Right lung (tissue), 10 donors: ENCODE measurements at places on chromosomes 12 and 14.

GRCh38 chr12:14893506-14894250, 8.0 kb upstream of the MGP start:
- peak; percentile 35 for DNase-seq

DNA sequence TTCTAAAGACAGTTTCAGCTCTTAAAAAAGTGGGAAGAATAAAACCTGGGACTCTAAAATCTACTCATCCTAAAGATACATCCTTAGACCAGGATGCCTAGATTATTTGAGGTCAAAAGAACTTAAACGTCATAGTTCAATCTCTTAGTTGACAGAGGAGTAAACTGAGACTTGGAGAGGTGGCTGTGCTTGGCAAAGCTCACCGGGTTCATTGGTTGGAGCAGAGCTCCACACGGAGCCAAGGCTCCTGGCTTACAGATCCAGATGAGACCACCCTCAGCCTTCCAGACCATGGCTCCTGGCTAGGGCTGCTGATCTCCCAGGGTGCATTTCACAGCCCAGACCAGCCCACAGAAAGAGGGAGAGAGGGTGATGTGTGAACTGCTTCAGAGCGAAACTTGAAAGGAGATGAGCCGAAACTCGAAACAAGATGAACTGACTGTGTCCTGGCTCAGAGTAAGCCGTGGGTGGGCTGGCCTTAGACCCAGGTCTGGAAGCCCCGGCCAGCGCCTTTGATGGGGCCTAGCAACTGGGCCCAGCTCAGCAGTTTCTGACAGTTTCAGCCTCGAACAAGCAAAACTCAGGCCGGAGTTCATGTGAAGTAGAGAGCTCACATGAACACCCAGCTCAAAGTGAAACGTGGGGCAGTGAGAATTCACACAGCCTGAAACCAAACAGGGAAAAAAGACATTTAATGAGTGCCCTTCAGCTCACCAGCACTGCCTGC, 1044.8 kb downstream of the BCL11B start:
- DNase-seq, result peak; percentile 7

DNA sequence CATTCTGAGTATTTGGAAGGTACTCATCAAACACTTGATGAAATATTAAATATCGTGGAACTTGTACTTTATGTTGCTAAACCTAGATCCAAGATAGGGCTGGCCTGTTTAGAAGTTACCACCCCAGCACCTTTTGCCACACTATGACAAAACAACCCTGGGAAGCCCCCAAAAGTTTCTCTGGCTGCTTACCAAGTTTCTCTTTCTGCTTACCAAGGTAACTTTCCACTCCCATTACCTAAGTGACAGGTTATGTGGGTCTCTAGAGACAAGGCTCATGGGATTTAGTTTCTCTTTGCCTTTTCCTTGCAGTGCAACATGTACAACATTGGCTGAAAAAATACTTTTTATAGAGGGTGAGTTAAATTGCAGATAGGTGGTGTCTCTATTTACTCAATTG, 28.9 kb upstream of the PPM1A start:
- no peak for DNase-seq

DNA sequence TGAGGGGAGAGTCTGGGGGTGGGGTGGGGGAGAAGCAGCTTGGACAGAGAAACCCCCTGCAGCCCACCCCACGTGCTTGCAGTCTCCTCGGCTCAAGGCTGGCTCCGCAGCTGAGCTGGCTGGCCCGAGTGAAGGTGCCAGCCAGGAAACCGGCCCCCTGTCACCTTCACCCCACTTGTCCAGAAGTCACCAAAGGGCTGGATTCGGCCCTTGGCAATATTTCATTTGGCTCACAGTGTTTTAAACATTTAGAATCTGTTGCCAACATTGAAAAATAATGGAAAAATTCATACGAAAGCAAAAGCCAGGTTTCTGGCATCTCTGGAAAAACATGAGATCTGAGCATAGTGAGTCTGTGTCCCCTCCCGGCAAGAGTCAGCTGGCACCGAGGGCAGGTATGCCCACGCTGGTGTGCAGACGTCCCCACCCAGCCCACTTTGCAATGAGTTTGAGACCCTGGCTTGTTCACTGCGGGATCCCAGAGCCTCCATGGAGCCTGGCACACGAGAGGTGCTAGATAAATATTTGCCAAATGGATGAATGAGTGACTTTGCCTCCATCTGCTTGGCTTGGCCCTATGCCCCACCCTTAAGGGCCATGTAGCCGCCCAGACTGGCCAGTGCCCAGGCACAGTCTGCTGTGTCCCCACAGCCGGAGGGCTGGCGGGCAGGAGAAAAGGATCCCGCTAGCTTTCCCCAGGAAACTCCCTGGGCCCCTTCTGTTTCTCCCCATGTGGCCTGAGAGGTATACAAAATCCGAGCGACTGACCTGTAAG, 18.2 kb downstream of the MSI1 start:
- DNase-seq, result no peak

GRCh38 chr12:49198431-49199155, 9.7 kb upstream of the TUBA1A start:
- no peak for DNase-seq

- no peak for DNase-seq
Measured at GRCh38 chr12:43942379-43942778, 106.5 kb downstream of the TMEM117 start.

- DNase-seq, result no peak
Measured at GRCh38 chr12:48247181-48247966, 44.3 kb upstream of the OR10AD1 start.

DNA sequence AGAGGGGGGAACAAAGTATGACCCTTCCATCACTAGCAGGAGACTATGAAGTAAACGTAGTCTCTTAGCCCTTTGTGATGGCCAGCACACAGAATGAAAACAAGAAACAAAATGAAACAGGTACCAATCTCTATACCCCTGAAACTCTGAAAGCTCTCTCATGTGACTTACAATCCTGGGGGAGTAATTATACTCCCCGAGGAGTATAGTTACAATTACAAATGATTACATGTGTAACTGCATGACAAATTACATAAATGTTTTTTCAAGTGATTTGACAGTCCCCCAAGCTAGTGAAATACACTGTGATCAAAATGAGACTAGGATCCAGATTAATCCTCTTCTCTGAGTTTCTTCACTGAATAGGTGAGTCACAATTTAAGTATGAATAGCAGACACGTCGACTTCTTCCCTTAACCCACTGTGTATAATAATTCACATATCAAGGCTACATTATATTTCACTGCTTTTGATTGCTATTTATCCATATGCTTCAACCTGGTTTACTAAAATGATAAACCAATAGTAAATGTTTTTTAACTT, 74.0 kb downstream of the SPTSSA start:
- DNase-seq, result no peak

- no peak for DNase-seq
Measured at GRCh38 chr12:82893896-82894295, 207.2 kb downstream of the TMTC2 start.

DNA sequence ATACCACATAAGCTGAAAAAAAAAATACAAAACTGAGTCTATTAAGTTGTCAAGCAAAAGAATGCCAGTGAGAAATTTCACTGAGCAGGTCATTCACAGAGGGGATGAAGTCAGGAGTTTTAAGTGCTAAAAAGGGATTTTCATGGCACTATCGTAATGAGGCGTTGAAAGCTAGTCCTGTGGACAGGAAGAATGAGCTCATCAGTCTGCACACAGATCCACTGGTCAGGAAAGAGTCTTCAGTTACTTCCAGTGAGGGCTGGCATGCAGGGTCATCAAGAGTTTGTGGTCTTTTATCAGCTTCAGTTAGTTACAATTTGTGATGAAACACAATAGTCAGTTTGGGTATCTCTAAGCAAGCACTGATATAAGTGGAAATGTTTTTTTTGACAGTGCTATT, 88.1 kb upstream of the WSCD2 start:
- DNase-seq, result no peak

DNA sequence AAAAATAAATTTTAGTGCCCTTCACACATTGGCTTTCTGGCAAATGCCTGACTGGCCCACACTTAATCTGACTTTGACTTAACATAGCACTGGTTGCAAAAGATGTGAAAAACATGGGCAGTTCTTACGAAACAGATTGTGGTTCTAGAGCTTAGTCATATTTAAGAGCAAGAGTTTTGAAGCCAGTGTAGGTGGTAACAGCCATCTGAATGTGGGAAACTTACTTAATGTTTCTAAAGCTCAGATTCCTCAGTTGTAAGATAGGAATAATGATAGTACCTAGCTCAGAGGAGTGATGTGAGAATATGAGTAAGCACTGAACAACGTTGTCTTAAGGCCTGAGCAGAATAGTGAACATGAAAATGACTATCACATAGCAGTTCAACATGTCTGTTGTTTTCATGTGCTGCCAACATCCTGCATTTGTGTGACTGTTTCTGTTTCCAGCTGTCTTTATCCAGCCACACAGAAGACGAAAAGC, 262.7 kb downstream of the SYT1 start:
- no peak for DNase-seq

GRCh38 chr14:62694075-62694474, 351.2 kb downstream of the KCNH5 start:
- DNase-seq, result no peak

GRCh38 chr14:71371711-71372396, 464.6 kb downstream of the PCNX1 start:
- DNase-seq, result no peak

GRCh38 chr12:11133816-11134215, 628 bp downstream of the TAS2R30 start:
- DNase-seq, result no peak

DNA sequence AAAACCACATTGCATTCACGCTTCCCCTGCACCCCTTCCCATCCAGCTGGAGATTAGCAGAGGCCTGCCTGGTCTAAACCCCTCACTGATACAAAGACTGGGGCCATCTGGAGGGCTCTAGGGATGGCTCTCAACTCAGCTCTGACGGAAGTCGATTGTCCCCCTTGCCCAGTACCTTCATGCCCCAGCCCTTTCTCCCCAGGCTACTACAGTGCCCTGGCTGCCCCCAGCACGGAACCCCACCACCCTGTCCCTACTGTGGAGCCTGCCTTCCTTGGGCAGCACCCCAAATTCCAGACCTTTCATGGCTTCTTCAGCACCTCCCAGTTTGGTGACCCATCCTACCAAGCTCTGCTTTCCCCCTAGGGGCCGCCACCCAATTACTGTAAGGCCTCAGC, 25.6 kb downstream of the ZFP36L1 start:
- no peak for DNase-seq

DNA sequence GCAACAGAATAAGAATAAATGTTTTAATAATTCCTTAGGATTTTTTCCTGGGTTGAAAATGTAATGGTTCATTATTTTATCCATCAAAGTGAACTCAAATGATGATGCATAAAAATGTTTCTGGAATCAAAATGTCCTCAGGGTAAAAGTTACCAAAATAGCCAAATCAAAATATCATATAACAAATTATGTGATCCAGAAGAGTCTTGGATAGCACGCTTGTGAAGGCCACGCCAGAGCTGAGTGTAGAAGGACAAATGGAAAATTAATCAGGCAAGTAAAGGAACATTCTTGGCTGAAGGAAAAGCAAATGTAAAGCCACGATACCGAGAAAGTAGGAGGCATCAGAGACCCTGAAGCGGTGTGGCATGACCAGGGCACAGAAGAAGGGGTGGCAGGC, 169.2 kb downstream of the CAPZA3 start:
- no peak for DNase-seq

DNA sequence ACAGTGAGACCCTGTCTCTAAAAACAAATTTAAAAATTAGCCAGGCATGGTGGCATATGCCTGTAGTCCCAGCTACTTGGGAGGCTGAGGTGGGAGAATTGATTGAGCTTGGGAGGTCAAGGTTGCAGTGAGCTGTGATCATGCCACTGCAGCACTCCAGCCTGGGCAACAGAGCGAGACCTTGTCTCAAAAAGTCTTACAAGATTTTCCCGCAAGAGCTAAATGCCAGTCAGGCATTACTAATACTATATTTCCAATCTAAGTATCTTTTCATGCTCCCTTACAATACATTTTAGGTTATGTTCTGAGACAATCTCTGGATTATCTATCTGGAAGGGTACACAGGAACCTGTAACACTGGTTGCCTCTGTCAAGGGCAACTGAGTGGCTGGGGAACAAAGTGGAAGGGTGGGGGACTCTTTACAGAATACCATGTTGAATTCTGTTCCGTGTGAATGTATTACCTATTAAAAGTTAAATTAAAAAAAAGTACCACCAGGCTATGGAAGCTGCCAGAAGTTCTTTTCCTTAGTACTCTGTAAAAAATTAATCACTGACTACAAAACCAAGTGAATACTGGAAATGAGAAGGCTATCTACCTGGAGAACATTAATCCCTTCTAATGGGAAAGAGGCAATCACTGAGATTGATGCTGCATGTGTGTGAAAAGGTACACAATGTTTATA, 56.7 kb downstream of the BTBD7 start:
- no peak for DNase-seq

GRCh38 chr12:111458546-111459172, 52.9 kb downstream of the SH2B3 start:
- DNase-seq, result no peak

DNA sequence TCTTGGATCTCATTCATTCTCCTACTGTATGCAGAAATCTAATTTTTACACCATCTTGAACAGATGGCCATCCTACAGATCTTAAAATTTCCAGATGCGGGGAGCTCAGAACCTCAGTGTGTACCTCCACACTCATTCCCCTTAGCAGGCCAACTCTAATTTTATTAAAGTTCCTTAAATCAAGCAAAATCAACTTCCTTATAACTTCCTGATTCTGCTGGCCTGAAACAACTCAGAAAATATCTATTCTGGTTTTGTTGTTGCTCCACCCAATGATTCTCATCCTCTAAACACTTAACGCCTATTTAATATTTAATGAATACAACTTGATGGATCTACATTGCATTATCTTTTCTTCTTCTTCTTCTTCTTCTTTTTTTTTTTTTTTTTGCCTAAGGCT, 3.1 kb downstream of the EMP1 start:
- no peak for DNase-seq

DNA sequence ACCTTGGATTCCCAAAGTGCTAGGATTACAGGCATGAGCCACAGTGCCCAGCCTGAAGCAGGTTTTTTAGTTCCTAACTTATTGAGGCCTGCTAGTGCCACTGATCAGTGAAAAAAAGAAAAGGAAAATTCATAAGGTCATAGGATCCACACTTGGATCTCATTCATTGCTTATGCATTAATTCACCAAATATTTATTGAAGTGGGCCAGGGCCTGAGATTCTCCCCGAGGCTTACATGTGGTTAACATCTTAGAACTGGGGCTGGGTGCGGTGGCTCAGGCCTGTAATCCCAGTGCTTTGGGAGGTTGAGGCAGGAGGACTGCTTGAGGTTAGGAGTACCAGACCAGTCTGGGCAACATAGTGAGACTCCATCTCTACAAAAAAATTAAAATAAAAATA, 29.5 kb upstream of the MAP1LC3B2 start:
- no peak for DNase-seq

GRCh38 chr14:33848706-33849454, 102.0 kb downstream of the EGLN3 start:
- peak; percentile 37 for DNase-seq
